Left ventricle myocardium superior (tissue), 1 donor: ENCODE measurements at places on chromosomes 4 and X. TPM values are rescaled to one million over a fixed set of nuclear protein-coding genes. Genes with fewer than 3 reads are reported as not detected.

Gene PSAPL1
- not detected for total RNA-seq

Gene FAM9B
- total RNA-seq, result not detected

Gene VCX
- not detected for total RNA-seq

Gene CFAP97
- 9.8 TPM for total RNA-seq

Gene RHOXF1
- not detected for total RNA-seq

Gene HTRA3
- total RNA-seq, result 95.6 TPM

Gene ARAP2
- total RNA-seq, result 2.7 TPM

Gene USP26
- total RNA-seq, result not detected

Gene MAD2L1
- total RNA-seq, result 1.5 TPM

Gene HSFX4
- total RNA-seq, result not detected

GRCh38 chr4:98516441-98517217, 141.8 kb downstream of the TSPAN5 start:
- no peak for DNase-seq

DNA sequence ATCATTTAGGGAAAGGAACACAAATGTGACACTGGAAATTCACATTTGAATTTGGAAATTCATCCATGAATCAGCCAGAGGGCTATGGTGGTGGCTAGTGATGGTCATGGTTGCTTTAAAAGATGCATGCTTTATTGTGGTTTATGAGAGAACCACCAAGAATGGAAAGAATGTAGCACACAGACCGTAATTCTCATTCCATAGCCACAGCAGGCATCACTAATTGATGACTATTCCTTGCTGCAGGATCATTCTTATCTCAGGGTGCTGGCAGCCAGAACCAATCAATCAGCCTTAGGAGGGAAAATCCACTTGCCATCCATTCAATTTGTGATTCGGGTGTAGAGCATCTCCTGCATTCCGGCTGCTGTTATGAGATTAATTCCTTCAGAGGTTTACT, 115.6 kb downstream of the DHRSX start:
- no peak for DNase-seq

DNA sequence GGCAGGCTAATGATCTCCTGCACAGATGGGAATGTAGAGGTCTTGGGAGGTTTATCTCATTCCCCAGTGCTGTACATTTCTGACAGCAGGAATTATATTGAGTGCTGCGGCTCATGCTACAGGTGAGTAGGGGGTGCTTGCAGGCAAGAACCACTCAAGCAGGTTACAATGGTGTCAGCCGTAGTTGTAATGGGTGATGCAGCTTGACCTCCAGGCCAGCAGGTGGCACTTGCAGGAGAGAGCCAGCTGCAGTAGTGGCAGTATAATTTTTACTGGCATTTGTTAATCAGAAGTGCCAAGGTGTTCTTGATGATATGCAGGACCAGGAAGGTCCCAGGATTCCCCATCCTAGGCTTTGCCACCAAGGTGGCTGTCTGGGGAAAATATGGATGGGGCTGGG, 759.6 kb upstream of the NDST4 start:
- no peak for DNase-seq

GRCh38 chr4:36358173-36358572, 76.8 kb downstream of the DTHD1 start:
- no peak for DNase-seq

DNA sequence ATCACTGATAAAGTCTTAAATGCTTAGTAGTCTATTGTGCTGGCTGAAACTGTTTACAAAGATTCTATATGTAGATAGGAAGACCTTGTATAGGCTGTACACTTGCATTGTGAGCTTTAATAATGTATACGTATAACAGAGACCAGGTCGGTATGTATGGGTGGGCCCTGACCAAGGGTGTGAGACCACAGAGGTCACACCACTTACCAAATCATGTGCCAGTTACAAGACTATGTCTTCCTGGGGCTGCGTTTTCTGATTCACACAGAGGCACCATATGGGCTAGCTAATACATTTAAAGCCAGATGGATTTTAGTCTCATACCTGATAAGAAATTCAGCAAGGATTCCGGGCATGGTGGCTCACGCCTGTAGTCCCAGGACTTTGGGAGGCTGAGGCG, 8.8 kb downstream of the DIAPH2 start:
- no peak for DNase-seq

DNA sequence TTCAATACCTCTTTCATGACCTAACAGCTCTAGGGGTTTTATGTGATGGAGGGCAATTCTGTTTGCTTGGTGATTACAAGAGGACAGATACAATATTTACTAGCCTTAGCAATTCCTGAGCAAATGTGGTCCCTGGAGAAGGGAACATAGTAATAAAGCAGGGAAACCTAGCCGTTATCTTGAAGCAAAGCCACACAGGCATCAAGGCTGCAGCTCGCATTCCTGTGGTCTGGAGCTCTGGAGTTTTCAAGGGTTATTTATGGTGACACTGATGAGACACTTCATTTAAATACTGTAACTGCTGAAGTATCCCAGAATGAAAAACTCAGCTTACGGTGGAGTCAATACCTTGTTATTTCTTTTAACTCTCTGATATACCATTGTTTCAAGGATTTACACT, 66.8 kb downstream of the AFF2 start:
- DNase-seq, result no peak

GRCh38 chr4:120877021-120877420, 45.5 kb downstream of the PRDM5 start:
- no peak for DNase-seq

DNA sequence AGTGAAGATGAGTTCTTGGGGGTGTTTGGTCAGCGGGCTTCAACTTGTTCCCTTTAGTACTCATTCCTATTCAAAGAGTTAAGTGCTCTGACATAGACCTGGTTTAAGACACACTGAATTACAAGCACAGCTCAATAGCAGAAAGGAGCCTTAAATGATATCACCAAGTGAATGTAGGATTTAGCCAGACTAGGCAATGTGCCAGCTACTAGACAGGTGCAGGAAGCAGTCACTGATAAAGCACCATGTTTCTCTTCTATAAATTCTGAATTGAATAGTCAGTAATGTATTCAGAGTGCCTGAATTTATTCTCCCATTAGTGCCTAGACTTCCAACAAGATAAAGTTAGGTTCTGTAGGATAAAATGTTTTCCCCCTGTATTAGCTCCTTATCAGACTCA, 63.6 kb downstream of the ASB9 start:
- no peak for DNase-seq

DNA sequence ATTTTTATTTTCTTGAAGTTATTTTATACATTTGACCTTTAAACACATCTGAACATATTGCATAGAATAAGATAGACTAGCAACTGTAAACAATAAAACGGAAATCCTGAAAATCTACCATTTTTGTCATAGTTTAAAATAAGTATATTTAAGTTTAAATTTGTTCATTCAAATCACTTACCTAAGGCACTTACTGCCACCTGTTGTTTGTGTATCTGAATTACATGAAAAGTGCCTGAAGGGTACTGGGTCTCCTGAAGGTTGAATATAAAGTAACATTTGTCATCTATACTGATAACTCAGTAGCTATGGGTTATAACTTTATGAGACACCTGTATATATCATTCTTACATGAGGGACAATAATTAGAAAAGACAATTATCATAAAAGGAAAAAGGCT, 38.6 kb downstream of the TRPC5 start:
- no peak for DNase-seq

- DNase-seq, result no peak
These were observed 51.1 kb upstream of the SYTL5 start for GRCh38 chrX:37955273-37955672.

DNA sequence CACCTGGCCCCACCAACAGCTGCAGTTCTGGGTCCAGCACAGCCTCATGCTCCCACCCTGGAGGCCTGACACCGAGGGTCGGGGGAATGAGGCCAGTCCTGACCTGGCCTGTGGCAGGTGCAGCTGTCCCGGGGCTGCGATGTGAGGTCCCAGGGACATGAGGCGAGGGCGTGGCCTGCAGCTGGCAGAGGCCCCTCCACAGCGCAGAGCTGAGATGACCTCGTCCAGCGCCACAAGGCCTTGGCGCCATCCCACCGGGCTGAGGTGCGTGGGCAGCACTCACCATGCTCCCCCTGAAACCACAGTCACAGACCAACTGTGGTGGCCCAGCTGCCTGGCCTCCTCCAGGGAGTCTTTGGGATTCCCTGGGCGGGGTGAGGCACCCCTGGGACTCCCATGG, 26.6 kb upstream of the ADRA2C start:
- DNase-seq, result no peak

DNA sequence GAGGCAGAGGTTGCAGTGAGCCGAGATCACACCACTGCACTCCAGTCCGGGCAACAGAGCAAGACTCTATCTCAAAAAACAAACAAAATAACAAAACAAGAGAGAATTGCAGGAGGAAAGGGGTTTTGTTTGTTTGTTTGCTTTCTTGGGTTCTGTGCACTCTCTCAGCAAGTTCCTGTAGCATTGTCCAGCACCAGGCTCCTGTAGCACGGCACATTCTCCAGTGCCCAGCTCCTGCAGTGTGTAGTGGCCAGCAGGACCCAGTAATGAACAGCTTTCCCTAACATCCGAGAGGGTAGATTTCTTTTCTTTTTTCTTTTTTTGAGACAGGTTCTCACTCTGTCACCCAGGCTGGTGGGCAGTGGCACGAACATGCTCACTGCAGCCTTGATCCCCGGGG, 60.5 kb upstream of the USP9X start:
- no peak for DNase-seq

DNA sequence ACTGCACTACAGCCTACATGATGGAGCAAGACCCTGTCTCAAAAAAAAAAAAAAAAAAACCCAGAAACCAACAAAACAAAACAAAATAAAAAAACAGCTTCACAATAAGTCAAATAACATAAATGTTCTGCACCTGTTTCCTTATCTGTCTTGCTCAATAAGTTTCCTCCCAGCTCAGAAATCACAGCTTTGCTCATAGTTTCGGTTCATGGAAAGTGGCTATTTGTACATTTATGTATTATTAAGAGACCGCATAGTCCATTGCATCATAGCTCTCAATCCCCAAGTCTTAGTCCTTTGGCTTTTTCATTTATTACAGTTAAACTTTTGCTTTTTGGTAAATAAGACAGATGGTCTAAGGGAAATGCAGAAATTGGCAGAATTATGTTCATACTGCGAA, 24.4 kb upstream of the CFAP299 start:
- DNase-seq, result no peak

GRCh38 chr4:24923550-24923949, 10.7 kb upstream of the CCDC149 start:
- DNase-seq, result no peak

- no peak for DNase-seq
These were observed 12.2 kb upstream of the GPRIN3 start for GRCh38 chr4:89319756-89320155.

DNA sequence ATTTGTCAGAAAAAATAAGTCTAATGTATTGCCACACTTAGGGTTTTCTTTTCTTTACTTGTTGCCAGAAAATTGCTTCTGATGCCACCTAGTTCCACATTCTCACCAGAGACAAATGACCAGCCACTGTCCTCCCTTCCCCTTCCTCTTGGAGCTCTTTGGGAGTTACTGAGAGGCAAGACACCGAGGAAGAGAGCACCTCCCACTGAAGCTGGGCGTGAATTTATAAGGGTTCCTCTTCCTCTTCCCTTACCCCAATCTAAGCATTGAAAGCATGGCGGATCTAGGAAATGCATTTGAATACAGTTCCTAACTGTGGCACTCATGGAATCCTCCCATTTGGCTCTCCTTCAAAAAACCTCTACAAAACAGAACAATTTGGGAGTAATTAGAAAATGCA, 30.0 kb downstream of the ANXA3 start:
- no peak for DNase-seq

- no peak for DNase-seq
These were observed 3.5 kb downstream of the BEND4 start for GRCh38 chr4:42149004-42149403.

GRCh38 chr4:174358410-174358809, 74.7 kb downstream of the CEP44 start:
- DNase-seq, result no peak

- no peak for DNase-seq
These were observed 65.9 kb downstream of the DIPK2B start for GRCh38 chrX:45134775-45135174.
